Astrocyte (in vitro differentiated cells and primary cell): ENCODE measurements at places on chromosomes 4 and X. TPM values are rescaled to one million over a fixed set of nuclear protein-coding genes. Genes with fewer than 3 reads are reported as not detected.
A peak's percentile ranks its signal among the peaks of the same experiment; 100 is the strongest.

The LSM6 gene
- total RNA-seq = 14.1 and 18.7 TPM in 2 replicates

DNA sequence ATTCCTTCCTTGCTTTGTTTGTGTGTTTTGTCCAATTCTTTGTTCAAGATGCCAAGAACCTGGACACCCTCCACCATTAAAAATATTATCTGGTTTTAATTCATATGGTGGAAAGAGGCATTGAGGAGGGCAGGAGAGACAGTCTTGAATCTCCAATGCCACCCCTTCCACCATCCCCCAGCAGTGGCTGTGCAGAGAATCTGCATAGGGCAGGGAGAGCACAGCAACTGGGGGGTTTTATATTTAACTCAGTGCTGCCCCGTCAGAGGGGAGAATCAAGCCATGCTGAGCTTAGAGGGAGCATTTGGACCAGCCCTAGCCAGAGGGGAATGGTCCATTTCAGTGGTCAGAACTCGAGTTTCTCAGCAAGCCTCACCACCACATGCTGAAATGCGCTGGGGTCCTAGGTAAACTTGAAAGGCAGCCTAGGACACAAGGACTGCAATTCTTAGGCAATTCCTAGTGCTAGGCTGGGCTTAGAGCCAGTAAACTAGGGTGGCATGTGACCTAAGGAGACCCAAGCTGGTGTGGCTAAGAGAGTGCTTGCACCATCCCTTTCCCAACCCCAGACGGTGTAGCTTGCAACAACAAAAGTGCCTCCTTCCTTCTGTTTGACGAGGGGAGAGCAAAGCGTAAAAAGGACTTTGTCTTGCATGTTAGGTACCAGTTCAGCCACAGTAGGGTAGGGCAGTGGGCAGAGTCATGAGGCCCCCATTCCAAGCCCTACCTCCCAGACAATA, 34.2 kb downstream of the CCDC158 start:
- DNase-seq = no peak

The TBX22 gene
- not detected in 2 replicates for total RNA-seq

The PDZD4 gene
- 9.9 and 13.1 TPM in 2 replicates for total RNA-seq

DNA sequence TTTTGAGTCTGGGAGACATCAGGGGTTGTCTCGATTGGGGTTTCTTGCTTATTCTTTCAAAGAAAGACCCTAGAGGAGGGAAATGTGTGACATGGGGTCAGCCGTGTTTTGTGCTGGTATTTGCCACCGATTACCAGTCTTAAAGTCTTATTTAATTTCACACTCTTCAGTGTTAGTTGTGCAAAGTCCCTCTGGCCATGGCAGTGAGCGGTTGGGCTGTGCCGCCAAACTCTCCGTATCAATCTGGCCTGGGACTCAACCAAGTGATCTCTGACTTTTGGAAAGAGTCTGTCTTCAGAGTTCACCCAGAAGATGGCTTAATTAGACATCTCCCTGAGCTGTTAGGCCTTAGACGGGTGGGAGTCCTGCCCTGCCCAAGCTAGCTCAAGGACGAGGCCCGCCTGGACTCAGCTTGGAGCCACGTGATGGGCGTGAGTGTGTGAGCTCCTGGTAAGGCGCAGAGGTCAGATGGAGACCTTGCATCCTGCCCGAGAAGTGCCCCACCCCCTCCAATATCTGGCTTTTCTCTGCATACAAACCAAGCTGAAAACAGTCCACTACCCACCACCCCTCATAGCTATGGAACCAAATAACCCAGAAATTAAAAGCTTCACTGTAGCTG, 3.8 kb upstream of the PITX2 start:
- DNase-seq = no peak

- no peak for DNase-seq
Measured at GRCh38 chrX:136497556-136498052, at the start of gene HTATSF1. HTATSF1 (plus strand) TSS chrX:136497592; CDS start chrX:136497685, 93 bp downstream.

The SRPX gene
- 60.1 and 67.7 TPM in 2 replicates for total RNA-seq

GRCh38 chr4:184444215-184444952, 30.0 kb downstream of the IRF2 start:
- peak; percentile 91 for DNase-seq

The MYOZ2 gene
- 0.24 and 1.1 TPM in 2 replicates for total RNA-seq

GRCh38 chr4:39319676-39320075, 46.5 kb downstream of the RFC1 start:
- DNase-seq = peak; percentile 96

DNA sequence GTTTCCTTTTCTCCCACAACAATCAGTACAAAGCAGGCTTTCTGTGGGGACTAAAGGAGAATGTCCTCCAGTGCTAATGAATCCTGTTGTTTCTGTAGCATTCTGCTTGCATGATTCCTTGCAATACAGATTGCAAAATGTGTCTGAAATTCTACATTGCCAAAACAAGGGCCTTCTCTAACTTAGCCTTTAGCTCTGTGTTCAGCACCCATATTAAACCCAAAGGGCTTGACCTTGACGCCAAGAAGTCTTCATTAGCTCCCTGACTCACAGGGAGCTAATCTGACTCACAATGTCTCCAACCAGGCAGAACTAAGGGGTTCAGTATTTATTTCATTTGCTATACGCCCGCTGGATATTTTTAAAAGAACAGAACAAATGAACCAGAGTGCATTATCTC, 241.4 kb upstream of the CLNK start:
- DNase-seq = peak; percentile 84

DNA sequence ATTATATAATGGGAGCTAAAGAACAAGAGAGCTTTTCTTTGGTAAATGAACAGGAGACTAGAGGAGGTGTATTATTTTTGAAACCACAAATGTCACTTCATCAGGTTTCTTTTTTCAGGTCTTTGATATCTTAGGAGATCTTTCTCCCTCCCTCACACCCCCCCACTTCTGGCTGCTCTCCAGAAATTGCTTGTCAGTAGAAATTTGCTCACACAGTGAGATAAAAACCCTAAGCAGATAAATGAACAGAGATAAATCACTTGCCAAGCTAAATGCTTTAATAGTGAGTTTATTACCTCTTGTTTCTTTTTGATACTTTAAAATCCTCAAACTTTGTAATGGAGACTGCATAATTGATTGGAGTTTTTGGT, 421.2 kb upstream of the TENM3 start:
- peak; percentile 73 for DNase-seq

DNA sequence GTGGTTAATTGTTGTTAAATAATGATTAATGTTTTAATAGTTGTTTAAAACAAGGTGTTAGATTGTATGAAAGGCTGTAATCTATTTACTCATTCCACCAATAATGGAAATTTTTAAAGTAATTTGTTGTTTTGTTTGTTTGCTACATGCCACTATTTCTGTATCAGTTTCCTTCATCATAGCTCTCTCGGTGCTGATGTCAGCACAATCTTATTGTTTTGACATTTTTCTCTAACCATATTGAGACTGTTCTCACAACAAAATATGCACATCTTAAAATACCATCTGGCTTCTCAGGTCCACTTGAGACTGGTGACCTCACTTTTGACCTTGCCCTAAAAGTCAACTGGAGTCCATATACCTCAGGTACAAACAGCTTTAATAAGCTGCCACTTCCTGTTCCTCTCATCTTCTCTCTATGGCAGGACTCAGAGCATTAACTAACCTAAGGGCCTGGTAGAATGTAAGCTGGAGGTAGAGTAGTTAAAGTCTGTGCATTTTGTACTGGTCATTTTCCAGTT, 1.0 kb upstream of the GUCY1B1 start:
- no peak for DNase-seq

The PDGFRA gene
- 9.2 and 12.6 TPM in 2 replicates for total RNA-seq

The NCAPG gene
- total RNA-seq = 2.6 and 4.7 TPM in 2 replicates

The CENPVL3 gene
- total RNA-seq = 2.0 and 2.3 TPM in 2 replicates

DNA sequence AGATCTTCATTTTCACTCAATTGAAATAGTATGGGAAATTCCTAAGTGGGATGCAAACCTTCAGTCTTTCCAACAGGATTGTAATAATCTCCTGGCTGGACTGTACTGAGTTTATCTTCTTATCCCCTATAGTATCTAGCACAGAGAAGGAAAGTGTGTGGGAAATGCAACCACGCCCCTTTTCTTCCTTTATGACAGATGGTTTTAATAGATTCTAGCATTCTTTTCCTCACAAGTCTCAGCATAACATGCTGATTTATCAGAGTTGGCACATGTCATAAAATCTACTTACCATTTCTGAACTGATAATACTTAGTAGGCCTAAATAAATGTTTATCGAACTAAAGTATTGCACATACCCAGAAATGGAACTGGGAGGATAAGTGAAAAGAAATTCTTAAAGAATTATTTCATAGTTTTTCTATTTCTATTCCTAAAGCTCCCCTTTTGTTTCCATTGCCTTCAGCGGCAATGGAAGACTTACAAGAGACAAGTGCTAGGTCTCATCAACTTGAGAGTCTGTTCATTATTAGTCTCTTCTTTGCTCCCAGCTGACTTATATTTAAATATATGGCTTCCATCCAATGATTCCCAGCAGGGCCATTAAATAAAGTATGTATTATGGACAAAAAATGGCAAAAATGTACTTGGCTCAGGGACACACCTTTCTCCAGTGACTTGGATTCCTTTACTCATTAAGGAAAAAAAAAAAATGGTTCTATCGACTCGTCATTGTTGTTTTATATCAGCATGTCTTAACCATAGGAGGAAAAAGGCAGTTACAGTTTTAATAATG, 484.5 kb downstream of the IL1RAPL1 start:
- peak; percentile 6 for DNase-seq

DNA sequence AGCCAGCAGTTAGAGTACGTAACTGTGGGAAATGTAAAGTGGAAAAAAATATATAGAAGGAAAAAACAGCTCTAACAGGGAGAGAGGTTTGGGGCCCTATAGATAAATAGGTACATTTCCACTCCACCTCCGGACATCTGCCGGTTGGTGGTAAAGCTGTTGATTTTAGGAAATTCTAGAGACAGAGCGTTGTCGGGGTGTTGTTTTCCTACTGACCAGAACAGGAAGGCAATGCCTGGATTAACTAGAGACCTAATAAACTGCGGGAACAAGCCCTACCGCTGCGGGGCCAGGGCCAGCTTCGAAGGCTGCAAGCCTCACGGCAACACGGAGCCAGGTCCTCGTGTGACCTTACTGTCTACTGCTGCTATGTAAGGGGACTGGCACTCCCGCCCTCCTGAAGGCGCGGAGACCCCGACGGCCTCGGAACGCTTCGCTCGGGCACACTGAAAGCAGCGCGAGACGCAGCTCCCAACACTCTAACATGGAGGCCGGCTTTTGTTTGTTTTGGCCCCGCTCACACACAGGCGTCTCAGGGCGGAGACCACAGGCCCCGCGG, 702 bp upstream of the CDKN2AIP start:
- peak; percentile 55 for DNase-seq

GRCh38 chr4:4216648-4217047, 10.1 kb downstream of the OTOP1 start:
- peak; percentile 41 for DNase-seq

- DNase-seq = no peak
Measured at GRCh38 chr4:80107374-80107773, 34.3 kb upstream of the ANTXR2 start.

The MTM1 gene
- total RNA-seq = 10.7 and 11.0 TPM in 2 replicates
